NCI-H345 (cell line): ENCODE measurements at places on chromosomes 3 and 15.

GRCh38 chr3:170355738-170356595 lies 1.5 kb upstream of the SKIL start:
- DNase-seq: no peak

DNA sequence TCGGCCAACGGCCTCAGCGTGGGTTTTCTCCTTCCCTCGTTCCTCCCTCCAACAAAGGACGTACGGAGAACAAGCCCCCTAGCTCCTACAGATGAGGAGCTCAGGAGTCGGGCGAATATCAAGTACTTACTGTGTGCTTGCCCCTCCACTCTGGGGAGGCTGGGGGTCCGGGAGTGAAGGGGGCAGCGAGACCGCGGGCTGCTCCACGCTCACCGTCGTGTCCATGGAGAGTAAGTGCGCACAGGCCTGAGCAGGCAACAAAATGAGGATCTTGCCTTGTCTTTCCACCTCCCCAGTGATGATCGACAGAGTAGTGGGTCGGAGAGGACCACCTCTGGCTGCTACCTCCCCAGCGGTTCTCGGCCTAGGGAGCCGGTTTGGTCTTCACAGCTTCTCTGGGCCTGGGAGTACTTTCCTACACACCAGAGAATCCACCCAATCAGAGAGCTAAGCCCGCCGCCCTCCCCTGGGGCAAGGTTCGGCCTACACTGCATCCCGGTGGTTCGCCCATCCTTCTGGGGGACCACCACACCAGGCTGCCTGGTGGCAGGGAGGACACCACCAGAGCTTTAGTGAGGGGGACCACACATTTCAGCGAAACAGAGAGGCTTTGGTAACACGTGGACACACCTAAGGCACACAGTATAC lies 603 bp upstream of the TRANK1 start:
- DNase-seq: no peak

- DNase-seq: no peak
Measured at GRCh38 chr15:101320501-101321052, 25.5 kb upstream of the SNRPA1 start.

- DNase-seq: no peak
Measured at GRCh38 chr3:45551214-45552010, 43.1 kb upstream of the LIMD1 start.

- peak; percentile 83 for DNase-seq
Measured at GRCh38 chr3:15345066-15345607, 12.8 kb upstream of the SH3BP5 start.

- peak; percentile 70 for DNase-seq
Measured at GRCh38 chr3:197224034-197224444, 74.4 kb downstream of the DLG1 start.
